ENCODE measurements at places on chromosomes 3 and 15.

DNA sequence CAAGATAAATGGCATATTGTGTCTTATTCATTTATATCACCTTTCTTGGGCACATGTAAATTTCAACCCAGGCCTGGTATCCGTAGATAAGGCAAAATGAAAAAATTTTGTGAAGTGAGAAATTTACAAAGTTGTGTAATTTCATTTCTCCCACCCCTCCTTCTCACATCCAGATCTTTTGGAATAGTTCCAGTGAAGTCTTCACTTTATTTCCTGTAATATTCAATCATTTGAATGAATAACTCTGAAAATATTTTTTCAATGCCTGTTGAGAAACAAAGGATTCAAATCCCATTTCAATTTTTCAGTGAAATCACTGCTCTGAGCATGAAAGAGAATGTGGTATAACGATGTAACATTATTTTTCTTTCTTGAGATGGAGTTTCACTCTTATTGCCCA, 53.4 kb downstream of the BTLA start:
- DNase-seq = no peak
- H3K27me3 ChIP-seq = no peaks in the 10 kb centered on the region
- H3K4me3 ChIP-seq = no peak overlapping the region
- H3K4me1 ChIP-seq = peaks cover 4% of the 10 kb centered on the region
- peaks cover 6% of the 10 kb centered on the region for H3K36me3 ChIP-seq
- H3K27ac ChIP-seq = no peak overlapping the region

DNA sequence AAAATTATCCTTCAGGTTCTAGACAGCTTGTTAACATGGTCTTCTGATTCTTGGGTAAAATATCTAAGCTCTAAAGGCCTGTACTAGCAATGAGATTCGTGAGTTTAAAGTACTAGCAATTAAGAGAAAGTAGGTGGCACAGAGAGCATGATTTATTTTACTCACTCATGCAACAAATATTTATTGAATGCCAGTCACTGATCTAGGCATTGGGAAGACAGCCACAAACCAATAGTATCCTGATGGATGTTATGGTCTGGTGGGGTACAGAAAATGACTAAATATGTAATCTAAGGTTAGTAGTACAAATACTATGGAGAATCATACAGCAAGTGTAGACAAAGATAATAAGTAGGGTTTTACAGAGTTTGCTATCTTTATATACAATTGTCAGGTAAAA, 751.3 kb downstream of the ZNF385D start:
- no peak for DNase-seq
- H3K36me3 ChIP-seq = no peaks in the 10 kb centered on the region
- H3K4me1 ChIP-seq = no peaks in the 10 kb centered on the region
- no peak overlapping the region for H3K27ac ChIP-seq

GRCh38 chr3:17258823-17259436, 374.2 kb downstream of the PLCL2 start:
- no peaks in the 10 kb centered on the region for H3K4me1 ChIP-seq
- H3K27me3 ChIP-seq = no peaks in the 10 kb centered on the region
- H3K36me3 ChIP-seq = no peaks in the 10 kb centered on the region

DNA sequence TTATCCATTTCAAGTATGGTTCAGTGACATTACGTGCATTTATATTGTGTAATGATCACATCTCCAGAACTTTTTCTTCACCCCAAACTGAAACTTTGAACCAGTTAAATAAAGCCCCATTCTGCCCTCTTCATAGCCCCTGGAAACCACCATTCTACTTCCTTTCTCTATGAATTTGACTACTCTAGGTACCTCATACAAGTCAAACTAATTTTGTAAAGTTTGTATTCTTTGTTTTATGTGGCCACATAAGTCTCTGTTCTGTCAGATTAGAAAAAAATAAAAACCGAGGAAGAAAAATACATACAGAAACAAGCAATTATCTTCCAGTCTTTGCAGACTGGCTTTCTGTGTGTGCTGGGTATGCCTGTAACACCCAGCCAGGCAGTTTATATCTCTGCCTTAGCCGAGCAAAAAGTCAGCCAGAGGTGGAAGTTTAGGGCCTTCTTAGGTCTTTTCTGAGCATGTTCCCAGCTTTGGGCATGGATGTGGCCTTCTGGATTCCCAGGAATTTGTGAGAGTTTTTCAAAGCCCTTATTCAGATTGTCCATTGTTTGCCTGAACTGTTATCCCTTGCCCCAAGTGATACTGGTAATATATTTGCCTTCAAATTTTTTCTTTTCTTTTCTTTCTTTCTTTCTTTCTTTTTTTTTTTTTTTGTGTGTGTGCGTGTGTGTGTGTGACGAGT, 6.0 kb upstream of the GRAMD1C start:
- H3K4me1 ChIP-seq = peaks cover 5% of the 10 kb centered on the region
- DNase-seq = no peak
- peaks cover 2% of the 10 kb centered on the region for H3K36me3 ChIP-seq
- no peaks in the 10 kb centered on the region for H3K27me3 ChIP-seq

DNA sequence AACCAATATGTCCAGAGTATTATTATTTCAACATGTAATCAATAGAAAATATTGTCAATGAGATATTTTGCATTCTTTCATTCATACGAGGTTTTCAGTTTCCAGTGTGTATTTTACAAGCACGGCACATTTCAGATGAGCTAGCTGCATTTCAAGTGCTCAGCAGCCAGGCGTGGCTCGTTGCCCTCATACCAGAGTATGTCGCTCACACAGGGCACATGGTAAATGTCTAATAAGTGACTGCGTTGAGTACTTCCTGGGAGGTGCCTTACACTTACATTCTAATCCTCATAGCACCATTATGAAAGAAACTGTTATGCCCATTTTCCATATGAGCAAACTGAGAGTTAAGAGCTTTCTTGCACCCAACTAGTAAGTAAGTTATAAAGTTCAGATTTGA, 47.4 kb downstream of the TMEM266 start:
- H3K36me3 ChIP-seq = no peaks in the 10 kb centered on the region
- DNase-seq = no peak
- H3K4me1 ChIP-seq = no peaks in the 10 kb centered on the region
- H3K27me3 ChIP-seq = peaks cover 19% of the 10 kb centered on the region

All from activated naive CD4-positive, alpha-beta T cell treated with anti-CD3 and anti-CD28 coated beads, Interleukin-2, amount 10 ng/mL, durations not matched to agents 7 days and 5 days (primary cell).